ENCODE measurements at places on chromosomes 13 and 19.

DNA sequence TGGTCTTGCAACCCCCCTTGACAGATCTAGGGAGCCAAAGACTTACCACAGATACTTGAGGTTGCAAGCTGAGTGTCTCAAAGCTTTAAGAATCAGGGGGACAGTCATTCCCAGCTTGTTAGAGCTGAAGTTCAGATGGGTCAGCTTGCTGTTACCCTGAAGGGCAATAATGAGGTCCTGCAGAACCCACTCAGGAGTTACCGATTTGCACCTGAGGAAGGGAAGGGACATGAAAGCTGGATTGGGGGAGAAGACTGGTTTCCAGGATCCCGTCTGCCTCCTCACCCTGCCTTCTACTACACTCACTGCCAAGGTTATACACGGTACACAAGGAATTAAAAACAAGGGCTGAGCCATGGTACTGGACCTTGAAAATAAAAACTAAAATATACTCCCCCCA lies 24.4 kb downstream of the NLRP13 start:
- DNase-seq = no peak

GRCh38 chr13:100240109-100240779 lies 151.4 kb downstream of the PCCA start:
- no peak for DNase-seq

DNA sequence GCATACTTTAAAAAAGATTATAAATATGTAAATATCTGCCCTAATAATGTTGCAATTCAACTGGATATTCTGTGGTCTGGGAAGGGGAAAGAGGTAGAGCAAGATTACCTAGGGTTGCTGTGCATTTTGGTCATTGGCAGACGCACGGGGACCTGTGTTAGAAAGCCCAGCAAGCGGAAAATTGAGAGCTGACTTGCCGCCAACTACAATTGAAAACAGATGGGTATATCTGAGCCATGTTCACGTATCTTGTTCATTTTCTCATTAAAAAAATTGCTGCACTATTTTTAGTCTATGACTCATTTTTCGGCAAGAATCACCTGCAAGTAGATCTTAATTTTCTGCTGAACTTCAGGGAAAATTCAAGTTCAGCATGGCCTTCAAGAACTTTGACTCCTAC lies 308.5 kb upstream of the TMTC4 start:
- DNase-seq = no peak

DNA sequence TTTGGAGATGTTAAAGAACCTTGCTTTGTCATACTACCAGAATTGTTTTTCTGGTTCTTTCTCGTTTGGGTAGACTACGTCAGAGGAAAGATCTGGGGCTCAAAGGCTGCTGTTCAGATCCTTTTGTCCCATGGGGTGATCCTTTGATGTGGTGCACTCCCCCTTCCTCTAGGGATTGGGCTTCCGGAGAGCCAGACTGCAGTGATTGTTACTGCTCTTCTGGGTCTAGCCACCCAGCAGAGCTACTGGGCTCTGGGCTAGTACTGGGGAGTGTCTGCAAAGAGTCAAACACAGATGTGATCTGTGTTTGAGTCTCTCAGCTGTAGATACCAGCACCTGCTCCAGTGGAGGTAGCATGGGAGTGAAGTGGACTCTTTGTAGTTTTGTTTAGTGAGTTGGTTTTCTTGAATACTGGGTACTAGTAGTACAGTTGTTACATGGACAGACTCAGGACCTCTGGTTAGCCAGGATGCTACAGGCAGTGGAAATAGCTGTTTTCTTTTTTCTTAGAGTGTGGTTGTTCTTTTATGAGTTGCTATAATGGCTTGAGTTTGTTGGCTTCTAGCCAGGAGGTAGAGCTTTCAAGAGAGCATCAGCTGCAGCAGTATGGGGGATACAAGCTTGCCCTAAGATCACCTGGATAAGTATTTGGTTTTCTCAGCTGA lies 34.4 kb downstream of the DNAJC15 start:
- DNase-seq = peak; percentile 36

DNA sequence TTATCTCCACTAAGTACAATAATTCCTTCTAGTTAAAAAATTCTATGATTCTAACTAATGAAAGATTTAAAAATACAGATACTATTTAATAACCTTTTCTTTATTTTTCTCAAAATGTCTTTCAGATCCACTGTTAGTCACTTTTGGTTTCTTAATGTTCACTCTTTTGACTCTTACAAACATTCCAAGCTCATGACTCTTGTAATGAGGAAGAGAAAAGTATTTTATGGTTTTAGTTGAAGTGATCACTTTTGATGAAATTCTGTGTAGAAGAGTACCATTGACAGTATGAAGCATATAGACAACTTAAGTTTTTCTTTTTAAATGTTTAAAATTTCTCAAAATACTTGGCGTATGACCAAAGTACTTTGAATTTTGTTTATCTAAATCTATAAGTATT lies 27.8 kb downstream of the COG3 start:
- no peak for DNase-seq

GRCh38 chr13:30720172-30720869 lies 15.0 kb upstream of the ALOX5AP start:
- peak; percentile 5 for DNase-seq

GRCh38 chr13:111322916-111323331 lies 2.5 kb downstream of the TEX29 start:
- DNase-seq = no peak

GRCh38 chr19:37931881-37932655 lies 25.1 kb downstream of the SIPA1L3 start:
- DNase-seq = no peak

GRCh38 chr19:17406887-17407196 lies 1.4 kb upstream of the BST2 start:
- DNase-seq = no peak

- no peak for DNase-seq
Observed at GRCh38 chr13:29487466-29488454, 107.7 kb downstream of the SLC7A1 start.

- DNase-seq = no peak
Observed at GRCh38 chr13:44796597-44797490, 192.4 kb downstream of the NUFIP1 start.

- peak; percentile 72 for DNase-seq
Observed at GRCh38 chr13:70960841-70961443, 852.7 kb upstream of the KLHL1 start.

DNA sequence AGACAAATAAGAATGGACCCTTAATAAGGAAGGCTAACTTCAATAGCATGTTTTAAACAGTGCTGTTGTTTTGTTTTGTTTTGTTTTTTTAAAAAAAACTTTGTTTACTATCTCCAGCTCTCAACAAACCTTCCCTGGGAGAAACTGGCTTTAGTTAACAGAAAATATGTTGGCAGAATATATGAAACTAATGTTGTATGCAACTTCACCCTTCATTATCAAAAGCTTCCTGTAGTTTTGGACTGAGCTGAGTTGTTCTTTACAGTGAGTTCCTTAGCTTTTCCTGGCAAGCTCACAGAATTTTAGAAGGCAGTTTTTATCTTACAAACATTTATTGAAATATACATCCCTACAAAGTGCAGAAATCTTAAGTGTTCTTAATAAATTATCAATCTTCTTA lies 2480.7 kb upstream of the PCDH20 start:
- no peak for DNase-seq

DNA sequence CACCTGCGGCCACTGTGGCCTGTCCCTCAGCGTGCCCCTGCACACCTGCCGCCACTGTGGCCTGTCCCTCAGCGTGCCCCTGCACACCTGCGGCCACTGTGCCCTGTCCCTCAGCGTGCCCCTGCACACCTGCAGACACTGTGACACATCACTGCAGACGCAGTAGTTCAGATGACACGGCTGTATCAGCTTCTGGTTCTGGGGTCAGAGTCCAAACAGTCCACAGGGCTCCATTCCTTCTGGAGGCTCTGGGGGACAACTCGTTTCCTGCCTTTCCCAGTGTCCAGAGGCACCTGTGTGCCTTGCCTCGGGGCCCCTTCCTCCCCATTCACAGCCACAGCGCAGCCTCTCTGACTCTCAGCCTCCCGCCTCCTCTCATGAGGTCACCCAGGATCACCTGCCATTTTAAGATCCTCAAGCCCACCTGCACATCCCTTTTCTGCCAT lies 5.5 kb downstream of the SF3A2 start:
- no peak for DNase-seq

DNA sequence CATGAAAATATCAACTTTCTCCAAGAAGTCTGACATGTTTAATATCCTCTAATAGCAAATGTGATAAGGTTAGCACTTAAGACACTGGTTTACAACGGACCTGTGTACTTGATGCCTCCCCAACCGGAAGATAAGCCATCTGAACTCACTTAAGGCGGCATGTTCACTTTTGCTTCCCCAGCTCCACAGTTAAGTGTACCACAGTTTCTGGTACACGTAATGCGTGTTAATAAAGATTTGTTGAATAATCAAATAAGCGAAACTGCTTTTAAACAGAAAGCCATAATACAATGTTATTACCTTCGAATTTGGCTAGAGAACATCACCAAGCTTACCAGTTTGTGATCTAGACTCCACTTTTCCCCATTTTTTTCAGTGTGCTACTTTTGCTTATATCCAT lies 1.4 kb upstream of the PAN3 start:
- peak; percentile 55 for DNase-seq

DNA sequence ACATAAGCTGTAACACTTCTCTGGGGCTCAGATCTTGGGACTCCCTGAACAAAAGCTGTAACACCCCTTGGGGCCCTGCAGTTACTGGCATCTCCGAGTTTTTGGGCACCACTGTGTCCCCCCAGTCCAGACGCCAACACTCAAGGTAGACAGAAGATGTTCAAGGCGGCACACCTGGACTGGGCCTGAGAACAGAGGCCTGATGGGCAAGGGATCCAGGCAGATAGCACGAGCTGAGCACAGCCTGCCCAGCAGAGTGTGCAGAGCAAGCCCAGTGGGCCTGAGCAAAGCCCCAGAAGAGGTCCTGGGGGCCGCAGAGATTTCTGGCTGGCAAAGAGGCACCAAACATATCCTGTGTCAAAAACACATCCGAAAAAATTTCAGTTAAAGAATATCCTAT lies 1163.3 kb upstream of the PRR20A start:
- no peak for DNase-seq

DNA sequence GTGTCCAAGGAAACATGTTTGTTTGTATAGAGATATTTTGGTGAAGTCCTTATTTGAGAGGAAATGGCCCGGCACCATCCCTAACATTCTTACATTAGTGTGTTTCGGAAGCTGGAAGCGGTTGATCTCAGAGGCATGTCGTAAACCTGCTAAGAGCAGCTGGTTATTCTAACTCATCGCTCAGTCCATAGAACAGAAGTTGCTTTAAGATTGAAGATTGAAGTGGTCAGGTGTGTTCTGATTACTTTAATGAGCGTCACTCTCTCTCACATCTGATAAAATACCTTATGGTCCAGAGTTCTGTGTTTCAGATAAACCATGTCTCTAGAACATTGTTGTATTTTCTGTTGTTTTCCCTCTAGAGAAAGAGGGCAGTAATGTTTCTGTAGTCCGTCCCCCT lies 60.2 kb upstream of the FLT1 start:
- no peak for DNase-seq

DNA sequence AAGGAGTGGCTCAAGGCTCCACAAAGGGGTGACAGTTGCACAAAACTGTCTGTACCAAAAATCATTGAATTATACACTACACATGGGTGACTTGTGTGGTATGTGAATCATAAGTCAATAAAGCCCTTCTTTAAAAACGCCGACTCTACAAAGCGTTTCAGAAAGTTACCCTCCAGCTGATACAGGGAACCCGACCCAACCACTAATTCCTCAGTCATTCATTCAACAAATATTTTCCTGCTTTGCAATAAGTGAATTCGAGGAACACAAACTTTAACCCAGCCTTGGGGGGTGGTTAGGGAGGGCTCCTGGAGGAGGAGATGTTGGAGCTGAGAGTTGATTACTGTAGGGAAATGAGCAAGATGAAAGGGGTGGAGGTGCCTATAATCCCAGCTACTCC lies 32.0 kb downstream of the LTBP4 start:
- no peak for DNase-seq

- no peak for DNase-seq
Observed at GRCh38 chr13:94033830-94034642, 445.4 kb downstream of the DCT start.

DNA sequence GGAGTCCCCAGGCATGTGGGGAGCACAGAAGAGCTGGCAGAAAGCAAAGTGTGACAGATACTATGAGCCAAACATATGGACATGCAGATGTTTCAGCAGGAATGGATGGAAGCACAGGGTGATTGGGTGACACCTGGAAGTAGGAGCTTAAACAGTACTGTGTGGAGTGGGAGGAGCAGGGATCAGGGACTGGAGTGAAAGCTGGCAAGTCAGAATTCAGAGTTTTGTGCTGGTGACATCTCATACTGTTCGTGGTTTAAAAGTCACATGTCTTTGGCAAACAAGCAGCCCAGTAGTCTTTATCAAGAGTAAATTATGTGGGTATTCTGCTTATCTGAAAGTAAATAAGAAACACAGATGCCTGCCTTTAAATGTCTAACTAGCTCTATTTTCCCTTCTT lies 408.2 kb downstream of the COG6 start:
- no peak for DNase-seq
